ENCODE measurements at places on chromosomes 3 and 15.

- no peak for DNase-seq
These were observed 103.3 kb downstream of the IL1RAP start for GRCh38 chr3:190617185-190617584.

GRCh38 chr3:43616034-43616433 is 5.8 kb downstream of the ANO10 start:
- DNase-seq = no peak

DNA sequence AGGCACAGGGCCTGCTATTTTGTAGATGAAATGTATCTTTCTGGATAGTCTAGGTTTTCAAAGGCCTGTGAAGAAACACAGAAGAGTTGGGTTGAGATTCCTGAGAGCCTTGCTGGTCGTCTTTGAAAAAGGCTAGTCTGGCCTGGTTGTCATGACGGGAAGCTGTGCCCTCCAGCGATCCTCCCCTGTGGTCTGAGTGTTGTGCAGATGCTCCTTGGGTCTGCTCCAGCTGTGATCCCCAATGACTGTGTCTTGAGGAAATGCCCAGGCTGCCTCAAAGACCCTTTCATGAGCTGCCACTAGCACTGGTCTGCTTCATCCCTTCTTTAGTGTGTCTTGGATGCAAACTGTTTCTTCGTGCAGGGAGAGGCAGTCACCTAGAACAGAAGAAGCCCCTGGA is 111.0 kb upstream of the SYNPR start:
- DNase-seq = no peak

GRCh38 chr3:177657243-177657642 is 460.0 kb upstream of the TBL1XR1 start:
- DNase-seq = no peak

DNA sequence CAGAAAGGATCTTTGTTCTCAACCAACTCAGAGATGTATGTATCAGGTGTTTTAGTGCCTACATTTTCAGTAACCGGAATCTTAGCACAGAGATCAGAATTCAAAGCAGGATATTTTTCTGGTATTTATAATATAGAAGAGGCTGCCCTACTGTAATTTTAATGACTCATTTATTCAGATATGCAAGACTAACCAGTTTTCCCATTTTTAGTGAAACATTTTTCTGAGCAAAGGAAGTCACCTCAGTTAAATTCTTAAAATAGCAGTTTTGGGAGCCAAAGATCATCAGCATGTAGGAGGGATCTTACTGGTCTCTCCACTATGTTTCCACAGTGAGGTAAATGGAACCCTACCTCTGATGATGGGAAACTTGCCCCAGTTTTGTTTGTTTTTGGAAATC is 42.0 kb downstream of the SRP14 start:
- no peak for DNase-seq

All from AG04450 (cell line).